ENCODE measurements at places on chromosomes 16 and 17.

- DNase-seq: no peak
These were observed 345.7 kb downstream of the HAPSTR1 start for GRCh38 chr16:9437115-9437514.

GRCh38 chr16:25707982-25708583 lies 16.3 kb downstream of the HS3ST4 start:
- peak; percentile 61 for DNase-seq

- DNase-seq: peak; percentile 78
These were observed 459.7 kb downstream of the SOX9 start for GRCh38 chr17:72580321-72581127.

DNA sequence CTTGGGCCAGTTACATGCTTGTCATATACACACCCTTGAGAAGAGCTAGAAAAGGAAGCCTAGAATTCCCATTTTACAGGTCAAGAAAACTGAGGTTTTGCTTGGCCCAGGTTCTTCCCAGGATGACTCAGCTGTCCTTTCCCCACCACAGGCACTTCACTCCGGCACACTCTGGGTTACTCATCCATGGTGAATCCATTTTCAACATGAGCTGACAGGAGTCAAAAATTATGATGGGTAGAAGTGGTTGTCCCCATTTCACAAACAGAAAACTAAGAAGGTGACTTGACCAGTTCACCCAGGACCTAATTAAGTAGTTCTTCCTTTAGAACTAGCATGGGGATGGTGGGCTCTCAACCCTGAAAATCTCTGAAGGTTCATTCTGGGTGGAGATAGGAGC lies 67.2 kb downstream of the USP22 start:
- no peak for DNase-seq

DNA sequence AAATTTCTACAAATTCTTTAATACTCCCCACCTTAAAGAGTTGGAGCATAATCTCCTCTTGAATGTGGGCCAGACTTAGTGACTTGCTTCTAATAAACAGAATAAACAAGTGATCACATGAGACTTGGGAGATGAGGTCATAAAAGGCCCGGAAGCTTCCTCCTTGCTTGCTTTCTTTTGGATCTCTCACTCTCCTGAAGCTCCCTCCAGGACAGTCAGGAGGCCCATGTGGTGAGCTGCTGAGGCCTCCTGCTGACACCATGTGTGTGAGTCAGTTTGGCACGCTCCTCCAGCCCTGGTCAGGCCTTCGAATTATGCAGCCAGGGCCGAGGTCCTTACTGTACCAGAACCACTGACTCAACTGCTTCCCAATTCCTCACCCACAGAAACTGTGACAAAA lies 53.2 kb downstream of the NDEL1 start:
- DNase-seq: peak; percentile 65

DNA sequence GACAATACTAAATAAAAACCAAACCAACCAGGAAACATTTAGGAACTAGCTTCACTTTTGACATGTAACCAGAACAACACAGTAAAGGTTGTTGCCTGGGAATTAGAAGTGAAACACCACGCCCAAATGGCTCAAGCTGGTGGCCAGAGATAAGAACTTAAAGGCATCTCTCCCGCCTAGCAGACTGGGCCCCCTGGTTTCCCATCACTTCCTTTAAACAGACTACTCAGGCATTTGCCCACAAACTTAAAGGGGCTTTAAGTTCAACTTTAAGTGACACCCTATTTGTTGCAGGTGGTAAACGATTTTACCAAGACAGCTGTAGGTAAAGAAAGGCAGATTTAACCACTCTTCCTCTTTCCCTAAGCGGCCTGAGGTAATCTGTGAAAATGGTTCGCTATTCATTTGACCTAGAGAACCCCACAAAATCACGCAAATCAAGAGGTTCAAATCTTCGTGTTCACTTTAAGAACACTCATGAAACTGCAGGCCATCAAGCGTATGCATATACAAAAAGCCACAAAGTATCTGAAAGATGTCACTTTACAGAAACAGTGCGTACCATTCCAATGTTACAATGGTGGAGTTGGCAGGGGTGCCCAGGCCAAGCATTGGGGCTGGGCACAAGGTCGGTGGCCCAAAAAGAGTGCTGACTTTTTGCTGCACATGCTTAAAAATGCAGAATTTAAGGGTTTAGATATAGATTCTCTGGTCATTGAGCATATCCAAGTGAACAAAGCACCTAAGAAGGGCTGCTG lies 40.8 kb upstream of the BPTF start:
- no peak for DNase-seq

- no peak for DNase-seq
These were observed 116.6 kb upstream of the C17orf78 start for GRCh38 chr17:37259030-37259735.

DNA sequence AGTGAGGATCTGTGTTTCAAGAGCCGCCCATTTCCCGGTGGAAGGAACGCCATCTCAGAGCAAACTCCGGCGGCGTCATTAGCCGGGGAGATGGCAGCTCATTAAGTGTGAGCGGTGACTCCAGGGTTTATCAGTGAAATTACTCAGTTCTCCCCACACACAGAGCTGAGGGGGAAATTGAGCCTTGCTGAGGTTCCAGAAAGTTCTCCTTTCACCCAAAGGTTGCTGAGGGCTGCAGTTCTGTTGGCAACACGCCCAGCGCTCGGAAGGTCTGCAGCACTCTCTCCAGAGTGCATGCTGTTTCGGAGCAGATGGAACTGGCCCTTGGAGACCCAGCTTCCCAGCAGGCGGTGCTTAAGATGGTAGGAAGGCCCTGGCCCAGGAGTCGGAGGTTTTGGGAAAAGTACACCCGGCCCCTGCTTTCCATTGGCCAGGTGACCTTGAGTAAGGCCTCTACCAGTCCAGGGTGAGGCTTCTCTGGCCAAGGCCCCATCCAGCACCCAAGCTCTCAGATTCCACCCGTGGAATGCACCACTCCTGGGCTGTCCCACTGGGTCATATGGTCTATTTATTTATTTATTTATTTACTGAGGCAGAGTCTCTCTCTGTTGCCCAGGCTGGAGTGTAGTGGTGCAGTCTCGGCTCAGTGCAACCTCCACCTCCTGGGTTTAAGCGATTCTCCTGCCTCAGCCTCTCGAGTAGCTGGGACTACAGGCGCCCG lies 167.7 kb upstream of the CIBAR2 start:
- DNase-seq: no peak

DNA sequence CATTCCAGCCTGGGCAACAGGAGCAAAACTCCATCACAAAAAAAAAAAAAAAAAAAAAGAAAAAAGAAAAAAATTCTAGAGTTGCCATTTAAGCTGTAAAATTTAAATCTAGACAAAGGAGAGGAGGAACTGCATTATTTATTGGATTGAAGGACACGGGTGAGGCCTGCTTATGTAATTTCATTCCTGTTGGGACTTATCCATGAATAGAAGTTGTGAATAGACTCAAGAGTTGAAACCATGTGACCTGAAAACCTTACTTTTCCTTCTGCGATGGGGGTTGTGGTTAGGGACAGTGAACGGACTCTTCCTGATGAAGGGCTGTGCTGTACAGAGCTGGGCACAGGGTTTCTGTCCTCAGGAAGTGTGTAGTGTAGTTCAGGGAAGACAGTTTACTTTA lies 22.5 kb downstream of the BANP start:
- peak; percentile 8 for DNase-seq

- no peak for DNase-seq
These were observed 7.2 kb upstream of the VASN start for GRCh38 chr16:4364196-4365013.

DNA sequence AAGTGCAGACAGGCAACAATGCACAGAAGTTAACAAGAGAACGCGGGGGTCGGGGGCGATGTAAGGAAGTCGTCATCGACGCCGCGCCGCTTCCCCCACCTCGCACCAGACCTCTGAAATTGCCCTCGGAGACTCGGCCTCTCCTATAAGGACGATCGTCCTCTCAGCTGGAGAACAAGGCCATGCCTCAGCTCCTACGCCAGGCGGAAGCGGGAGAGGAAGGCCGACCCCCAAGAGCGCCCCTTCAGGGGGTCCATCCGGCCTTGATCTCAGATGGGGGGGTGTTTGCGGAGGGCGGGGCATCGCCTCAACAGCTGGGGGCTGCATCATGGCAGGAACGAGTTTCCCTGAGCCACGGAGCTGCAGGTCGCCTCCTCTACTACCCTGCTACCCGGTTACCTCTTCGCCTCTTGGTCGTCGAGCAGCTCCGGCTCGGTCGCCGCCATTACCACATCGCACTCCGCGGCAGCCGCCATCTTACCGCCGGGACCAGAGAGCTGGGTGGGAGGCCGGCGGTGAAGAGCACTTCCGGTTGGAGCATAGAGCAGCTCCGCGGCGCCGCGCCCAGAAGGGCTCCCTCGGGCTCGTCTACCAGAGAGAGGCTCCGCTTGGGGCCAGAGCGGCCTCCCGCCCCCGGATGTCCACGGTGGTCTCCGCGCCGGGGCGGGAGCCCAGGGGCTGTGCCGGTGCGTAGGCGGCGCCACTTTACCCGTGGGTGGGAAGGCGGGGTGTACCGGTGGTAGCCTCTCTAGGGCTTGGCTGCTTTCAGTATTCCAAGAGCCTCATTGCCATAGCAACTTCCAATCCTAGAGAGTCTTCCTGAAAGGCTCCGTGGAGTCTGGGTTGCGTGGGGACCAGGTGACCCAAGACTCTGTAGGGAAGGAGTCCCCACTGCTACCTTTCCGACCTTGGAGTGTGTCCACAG lies at the start of gene DNAJC7:
Gene DNAJC7 (minus strand): TSS at position 499 of the 925 bp plus-strand sequence. CDS start 23 bp downstream, at position 476.
- DNase-seq: peak; percentile 97

DNA sequence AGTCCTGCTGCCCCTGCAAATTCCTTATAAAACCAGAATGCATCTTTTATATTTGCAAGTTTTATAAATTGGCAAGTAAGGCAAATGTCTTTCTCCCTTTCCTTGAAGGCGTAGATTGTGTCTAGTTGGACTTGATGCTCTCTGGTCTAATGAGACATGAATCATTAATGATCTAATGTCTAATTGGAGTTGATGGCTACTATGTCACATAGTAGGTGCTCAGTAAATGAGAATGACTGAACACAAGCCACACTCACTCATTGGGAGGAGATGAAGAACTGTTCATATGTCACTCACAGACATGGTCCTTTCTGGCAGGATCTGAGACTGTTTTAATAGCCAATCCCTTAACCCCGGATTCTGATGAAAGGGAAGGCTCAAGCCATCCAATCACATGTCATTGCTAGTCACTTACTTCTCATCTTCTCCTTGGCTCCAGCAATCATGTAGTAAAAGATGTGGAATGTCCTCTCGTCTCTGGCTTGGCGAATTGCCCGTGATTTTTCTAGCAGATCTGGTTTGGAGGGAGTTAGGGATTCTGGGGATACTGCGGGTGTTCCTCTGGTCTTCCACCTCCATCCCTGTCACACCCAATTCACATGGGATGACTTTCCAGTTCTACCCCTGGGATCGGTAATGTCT lies 81.0 kb downstream of the MYH11 start:
- DNase-seq: no peak

GRCh38 chr17:77473615-77474226 lies 333.0 kb downstream of the SEC14L1 start:
- no peak for DNase-seq

DNA sequence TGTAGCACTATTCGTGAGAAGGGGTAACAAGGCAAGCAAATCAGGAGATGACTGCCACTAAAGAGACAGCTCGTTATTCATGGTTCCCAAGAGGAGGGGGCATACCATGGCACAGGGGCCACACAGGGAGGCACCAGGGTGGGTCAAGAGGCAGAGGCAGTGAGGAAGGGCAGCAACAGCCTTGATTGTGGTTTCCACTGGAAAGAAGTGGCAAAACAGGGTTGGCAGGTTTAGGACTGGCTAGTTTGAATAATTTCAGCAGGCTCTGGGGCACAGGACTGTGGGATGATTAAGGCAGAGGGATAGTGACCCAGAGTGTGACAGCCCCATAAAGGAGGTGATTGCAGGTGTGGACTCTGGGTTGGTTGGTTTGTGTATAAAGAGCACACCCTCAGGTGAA lies 188.9 kb downstream of the CBLN1 start:
- peak; percentile 70 for DNase-seq

DNA sequence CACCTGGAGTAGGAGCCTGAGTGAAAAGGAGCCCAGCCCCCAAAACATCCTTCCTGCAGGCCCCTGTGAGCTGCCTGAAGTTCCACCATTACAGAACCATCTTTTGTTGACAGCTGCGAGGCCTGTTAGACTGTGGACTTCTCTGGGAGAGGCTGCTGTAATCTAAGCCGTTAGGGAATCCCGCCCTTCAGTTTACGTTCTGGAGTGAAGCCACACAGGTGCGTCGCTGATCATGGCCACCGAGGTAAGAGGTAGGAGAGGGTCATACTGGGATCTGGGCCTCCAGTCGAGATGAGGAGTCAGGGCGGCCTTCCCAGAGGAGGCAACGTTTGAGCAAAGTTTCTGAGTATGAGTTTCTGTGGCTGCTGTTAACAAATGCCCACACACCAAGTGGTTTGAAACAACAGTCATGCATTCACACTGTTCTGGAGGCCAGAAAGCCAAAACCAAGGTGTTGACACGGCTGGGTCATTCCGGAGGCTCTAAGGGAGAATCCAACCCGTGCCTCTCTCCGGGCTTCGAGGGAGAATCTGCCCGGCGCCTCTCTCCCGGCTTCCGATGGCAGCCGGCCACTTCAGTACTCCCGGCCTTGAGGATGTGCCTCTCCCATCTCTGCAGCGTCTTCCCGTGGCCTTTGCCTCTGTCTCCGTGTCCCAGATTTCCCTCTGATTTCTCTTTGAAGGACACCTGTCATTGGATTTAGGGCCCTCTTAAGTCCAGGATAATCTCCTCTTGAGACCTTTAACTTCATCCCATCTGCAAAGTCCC lies 26.6 kb upstream of the ATP2C2 start:
- DNase-seq: no peak

DNA sequence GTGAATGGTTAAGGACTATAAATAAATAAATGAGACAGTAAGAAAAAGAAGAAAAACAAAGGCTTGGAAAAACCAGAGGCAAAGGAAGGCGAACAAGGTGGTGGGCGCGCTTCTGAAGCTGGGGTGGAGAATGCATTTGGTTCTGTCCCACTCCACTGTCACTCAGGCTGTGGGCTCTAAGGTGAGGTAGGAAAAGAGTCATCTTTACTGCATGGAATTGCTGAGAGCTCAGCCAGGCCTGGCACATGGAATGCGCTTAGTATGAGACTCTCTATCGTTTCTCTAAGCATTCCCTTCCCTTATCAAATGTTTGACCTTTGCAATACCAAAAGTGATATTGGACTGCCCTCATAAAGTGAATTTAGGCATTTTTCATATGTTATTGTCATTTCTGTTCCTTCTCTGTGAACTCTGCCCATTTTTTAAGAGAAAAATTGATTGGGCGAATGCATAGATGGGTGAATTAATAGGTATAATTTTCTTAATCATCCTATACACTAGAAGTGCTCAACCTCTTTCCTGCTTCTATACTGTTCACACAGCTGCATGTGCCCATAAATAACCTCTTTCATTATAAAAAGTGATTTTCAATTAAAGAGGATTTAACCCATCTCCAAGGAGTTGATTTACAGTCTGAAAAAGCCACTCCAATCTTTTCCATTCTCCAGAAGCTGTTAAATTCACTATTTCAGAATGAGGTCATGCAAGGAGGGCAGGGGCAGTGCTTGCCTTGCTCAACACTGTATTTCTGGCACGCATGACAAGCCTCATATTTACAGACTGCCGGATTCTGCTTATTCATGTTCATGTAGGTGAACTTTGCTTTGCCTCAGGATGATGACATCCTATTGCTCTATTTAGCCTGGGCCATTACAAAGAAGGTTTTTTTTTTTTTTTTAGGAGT lies 87.7 kb downstream of the MYH10 start:
- DNase-seq: no peak
